ENCODE measurements at places on chromosomes 2 and 18.

- peak; percentile 32 for DNase-seq
Observed at GRCh38 chr2:172888714-172889669, 153.3 kb downstream of the RAPGEF4 start.

- DNase-seq = no peak
Observed at GRCh38 chr2:182406221-182406620, 20.6 kb downstream of the PDE1A start.

DNA sequence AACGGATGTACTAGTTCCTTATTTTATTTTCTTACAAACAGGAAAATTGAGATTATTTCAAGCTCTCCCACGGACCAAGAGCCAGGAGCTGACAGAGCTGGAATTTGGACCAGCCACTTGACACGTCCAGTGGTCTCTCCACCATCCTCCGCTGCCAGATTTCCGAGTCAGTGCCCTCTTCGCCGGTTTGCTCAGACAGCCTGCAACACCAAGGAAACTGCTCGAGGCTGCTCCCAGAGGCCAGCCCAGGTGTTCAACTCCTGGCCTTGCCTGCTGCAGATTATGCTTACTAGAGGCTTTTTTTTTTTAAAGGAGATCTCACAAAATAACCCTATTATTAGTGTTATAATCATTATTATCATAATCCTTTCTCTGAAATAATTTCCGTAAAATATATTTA, 779.8 kb downstream of the RNF144A start:
- no peak for DNase-seq

DNA sequence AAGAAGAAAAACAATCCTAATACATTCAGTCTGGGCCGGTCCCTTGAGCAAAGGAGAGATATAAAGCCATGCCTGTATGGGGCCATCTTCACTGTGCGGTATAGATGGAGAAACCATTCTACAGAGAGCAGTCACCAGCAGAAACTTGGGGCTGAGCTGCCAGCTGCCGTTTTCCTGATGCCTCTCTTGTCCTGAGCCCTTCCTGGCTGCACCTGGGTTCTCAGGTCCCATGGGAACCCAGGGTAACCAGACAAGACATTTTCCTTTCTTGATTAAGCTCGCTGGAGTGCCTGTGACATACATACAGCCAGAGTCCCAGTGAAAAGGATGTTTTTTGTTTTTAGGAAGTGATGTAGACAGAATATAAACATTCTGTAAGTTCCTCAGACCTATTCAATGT, 5.3 kb upstream of the METTL21A start:
- no peak for DNase-seq

DNA sequence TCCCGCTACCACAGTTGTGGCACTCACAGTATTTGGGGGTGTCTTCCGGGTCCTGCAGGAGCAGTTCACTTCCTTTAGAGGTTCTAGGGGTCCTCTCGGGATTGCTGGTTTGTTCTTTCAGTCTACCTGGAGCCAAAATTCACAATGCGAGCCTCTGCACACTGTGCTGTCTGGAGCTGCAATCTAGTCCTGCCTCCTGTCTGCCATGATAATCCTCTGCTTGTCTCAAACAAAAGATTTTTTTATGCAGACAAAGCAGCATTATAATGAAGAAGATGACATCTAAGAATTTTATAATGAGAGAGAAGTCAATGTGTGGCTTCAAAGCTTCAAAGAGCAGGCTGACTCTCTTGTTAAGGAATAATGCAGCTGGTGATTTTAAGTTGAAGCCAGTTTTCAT, 975.1 kb upstream of the GYPC start:
- DNase-seq = no peak

- DNase-seq = no peak
Observed at GRCh38 chr18:25674183-25674582, 322.2 kb upstream of the ZNF521 start.

DNA sequence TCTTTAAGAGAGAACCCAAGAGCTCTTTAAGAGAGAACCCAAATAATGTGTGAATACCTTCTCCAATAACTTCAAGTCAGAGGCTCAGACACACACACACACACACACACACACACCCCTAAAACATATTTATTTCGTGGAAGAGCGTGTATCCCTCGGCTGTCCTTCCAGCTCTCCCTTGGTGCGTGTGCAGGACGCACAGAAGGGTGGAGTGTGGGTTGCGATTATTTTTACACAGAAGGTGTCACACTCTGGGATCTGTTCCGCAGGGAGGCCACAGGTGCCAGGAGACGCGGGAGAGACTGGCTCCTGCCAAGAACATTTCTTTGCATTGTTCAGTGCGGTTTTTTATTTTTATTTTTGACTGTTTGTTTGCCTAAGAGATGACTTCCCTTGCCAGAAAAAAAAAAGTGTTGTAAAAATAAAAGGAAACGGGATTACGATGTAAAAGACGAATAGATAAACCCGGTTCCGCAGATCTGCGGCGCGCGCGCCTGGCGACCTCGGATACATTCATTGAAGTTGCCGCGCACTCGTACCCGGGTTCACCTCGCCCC, 47.3 kb upstream of the ATP6V1B1 start:
- DNase-seq = no peak

GRCh38 chr2:157874997-157875640, 1.0 kb downstream of the ACVR1 start:
- DNase-seq = peak; percentile 38

DNA sequence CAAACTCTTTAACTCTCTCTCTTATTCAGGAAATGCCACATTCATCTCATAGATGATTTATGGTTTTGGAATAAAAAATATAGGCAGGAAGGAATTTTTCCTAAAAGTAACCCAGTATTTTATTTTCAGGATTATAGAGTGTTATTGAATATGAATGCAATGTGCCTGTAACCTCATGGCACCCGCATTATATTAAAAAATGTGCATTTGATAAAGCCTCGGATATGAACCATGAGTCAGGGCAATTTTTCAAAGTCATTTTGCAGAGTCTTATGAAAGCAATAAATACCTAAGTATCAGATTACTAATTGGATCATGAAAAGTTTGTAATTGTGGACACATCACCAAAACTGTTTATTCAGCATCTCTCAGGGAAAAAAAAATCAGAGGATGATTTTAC, 573.8 kb downstream of the TSN start:
- DNase-seq = no peak

- DNase-seq = peak; percentile 78
Observed at GRCh38 chr2:171522052-171522787, at the start of gene CYBRD1. Gene CYBRD1 (plus strand): TSS chr2:171522474. CDS start chr2:171522546, 72 bp downstream.

- no peak for DNase-seq
Observed at GRCh38 chr2:218290316-218291261, 1.7 kb downstream of the TMBIM1 start.

- no peak for DNase-seq
Observed at GRCh38 chr2:215728504-215729065, 284.8 kb downstream of the MREG start.

DNA sequence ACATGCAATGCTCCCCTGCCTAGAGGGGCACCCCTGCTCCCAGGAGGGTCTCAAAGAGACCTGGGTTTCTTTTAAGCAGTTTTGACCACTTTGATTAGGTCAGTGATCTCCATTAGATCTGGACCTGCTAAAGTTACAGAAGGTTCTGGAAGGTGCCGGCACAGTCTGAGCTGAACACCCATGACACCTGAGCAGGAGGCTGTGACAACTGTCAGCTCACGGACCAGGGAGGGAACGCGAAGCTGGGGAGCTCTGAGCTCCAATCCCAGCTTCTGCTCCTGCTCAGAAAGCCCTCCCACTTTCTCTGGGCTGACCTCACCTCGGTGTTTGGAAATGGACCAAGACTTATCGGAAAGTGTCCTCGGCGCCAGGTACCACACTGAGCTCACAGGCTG, 113.8 kb downstream of the NFATC1 start:
- DNase-seq = no peak

- DNase-seq = no peak
Observed at GRCh38 chr18:57744211-57744694, 58.9 kb downstream of the ATP8B1 start.

DNA sequence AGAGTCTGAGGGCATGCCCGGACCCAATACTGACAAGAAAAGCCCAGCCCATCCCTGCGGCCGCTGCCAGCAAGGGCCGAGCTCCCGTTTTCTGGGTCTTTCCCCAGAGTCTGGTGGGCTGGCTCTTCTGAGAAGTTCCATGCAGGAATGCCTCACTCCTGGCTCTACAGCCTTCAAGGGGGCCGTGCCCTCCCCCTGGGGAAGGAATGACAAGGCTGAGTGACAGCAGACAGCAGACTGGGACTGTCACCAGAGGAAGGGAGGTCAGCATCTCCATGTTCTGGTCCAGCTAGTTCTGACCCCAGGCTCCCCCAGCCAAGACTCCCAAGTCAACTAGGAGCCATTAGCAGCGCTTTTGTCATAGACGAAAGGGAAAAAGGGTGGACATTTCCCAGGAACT, 13.0 kb upstream of the SEMA4C start:
- no peak for DNase-seq

DNA sequence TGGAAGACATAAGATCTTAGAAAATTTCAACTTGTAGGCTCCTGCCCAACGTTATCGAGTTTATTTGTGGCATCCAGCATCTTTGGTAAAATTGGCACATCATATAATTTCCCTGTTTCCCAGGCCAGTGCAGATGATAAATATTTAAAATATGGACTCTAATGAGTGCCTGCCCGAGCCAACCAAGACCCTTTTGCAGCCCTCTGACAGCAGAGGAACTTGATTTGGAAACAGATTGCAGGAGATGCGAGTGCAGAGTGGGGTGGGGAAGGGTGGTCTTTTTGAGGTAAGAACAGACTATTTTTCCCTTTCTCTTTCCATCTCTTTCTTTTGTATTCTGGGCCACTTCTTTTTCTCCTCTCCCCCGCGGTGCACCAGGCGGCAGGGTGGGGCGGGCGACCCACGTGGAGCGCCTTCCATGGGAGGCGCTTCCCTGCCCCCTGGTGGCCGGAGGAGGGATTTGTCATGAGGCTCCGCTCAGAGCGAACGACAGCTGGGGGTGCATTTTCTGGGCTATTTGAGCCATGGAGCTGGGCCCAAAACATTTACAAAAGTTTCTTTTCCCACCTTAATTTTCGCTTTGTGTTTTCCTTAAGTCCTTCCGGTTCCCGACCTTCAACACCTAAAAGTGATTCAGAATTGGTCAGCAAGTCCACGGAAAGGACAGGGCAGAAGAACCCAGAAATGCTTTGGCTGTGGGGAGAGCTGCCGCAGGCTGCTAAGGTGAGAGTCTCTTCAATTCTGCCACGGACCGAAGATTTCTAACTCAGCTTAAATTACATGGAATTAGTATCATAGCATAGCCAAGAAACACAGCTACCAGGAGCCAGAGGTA, 32.7 kb downstream of the LPIN1 start:
- peak; percentile 95 for DNase-seq

DNA sequence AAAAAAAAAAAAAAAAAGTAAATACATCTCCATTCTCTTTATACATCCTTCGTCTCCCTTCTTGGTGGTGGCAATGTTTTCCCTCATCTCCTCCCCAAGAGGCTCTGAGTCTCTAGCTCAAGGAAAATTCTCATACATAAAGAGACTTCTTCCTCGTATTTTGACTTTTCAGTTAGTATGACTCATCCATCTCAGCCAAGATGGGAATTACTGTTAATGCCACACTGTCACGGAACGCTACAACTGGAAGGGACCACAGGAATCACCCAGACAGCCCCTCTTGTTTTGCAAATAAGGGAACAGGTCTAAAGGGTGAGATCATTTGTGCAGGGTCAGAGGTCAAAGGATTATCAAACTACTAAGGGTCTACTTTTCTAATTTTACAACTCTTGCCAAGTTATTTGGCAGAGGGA, 19.5 kb downstream of the NFE2L2 start:
- no peak for DNase-seq

- no peak for DNase-seq
Observed at GRCh38 chr2:190184460-190184859, 121.9 kb upstream of the MSTN start.

GRCh38 chr2:45128580-45128997, 119.3 kb upstream of the SIX2 start:
- DNase-seq = peak; percentile 20
